ENCODE measurements at places on chromosomes 3 and 15.

- DNase-seq: no peak
These were observed 49.7 kb upstream of the MYZAP start for GRCh38 chr15:57541805-57542504.

- no peak for DNase-seq
These were observed 987.4 kb downstream of the TUSC7 start for GRCh38 chr3:117696851-117697407.

DNA sequence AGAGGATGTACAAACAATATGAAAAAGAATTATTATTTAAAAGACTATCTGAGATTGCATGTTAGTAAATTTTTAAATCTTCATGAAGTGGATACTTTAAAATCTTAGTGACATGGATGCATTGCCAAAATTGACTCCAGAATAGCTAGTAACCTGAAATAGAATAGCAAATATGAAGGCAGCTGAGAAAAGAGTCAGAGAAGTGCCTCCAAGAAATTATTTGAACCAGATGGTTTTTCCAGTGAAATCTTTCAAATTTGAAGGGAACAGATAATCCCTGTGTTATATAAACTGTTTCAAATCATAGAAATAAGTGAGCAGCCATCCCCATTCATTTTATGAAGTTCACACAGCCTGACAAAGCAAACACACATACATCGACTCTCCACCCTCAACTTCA is 29.6 kb downstream of the FSIP1 start:
- DNase-seq: no peak

DNA sequence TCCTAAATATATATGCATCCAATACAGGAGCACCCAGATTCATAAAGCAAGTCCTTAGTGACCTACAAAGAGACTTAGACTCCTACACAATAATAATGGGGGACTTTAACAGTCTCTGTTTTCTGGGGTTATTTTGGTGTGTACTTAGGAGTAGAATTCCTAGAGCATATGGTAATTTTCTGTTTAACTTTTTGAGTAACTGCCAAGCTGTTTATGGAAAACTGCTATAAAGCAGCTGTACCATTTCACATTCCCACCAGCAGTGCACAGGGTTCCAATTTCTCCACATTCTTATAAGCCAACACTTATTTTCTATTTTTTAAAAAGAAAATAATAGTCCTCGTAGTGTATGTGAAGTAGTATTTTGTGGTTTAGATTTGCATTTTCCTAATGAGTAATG is 68.9 kb downstream of the DOCK3 start:
- no peak for DNase-seq

DNA sequence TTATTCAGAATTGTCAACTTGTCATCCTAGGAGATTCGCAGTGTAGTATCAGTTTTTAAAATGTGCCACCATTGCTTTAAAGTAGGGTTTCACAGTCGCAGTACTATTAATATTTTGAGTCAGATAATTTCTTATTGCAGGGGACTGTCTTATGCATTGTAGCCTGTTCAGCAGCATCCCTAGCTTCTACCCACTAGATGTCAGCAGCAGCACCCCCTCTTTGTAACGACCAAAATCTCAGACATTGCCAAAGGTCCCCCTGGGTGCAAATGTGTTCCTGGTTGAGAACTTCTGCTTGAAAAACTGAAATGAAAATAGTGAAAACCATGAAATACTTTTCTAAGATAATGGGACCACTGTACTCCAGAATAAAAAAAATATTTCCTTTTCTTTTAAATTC is 474.8 kb downstream of the CNTN3 start:
- DNase-seq: no peak

GRCh38 chr3:152768478-152768877 is 66.5 kb upstream of the P2RY1 start:
- no peak for DNase-seq

- DNase-seq: no peak
These were observed 34.4 kb downstream of the BOC start for GRCh38 chr3:113245761-113246161.

GRCh38 chr3:76310667-76311066 is 525.3 kb upstream of the ZNF717 start:
- DNase-seq: no peak

DNA sequence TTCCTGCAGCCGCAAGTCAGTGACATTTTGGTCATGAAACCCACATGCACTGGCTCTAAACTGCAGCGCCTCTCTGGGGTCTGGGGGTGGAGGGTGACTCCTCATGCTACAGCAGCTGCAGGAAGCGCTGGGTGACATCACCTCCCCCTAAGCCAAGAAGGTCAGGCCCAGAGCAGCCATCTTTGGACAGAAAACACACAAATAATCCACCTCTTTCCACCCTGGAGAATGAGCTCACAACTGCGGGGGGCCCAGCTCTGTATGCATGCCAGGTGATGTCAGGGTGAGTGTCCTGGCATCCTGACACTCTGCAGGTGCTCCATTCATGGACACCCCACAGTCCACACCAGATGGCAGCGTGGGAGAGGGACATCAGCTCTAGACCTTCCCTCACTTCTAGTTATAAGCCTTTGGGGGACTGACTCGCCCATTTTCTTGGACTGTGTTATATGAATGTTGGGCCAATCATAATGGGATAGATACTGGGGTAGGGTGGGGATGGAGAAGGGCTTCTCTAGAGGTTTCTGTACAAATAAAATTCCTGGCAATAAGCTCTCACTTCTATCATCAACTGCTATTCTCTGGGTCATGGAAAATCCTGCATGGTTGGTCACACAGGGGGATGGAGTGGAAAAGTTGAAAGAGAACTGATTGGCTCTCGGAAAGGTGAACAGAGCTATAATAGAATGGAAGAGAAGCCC is 70.7 kb upstream of the THBS1 start:
- no peak for DNase-seq

- DNase-seq: no peak
These were observed 5.2 kb upstream of the EBLN2 start for GRCh38 chr3:73056014-73056844.

GRCh38 chr3:129226374-129226773 is 23.0 kb upstream of the COPG1 start:
- DNase-seq: no peak

- peak; percentile 88 for DNase-seq
These were observed at the start of gene SOX2 for GRCh38 chr3:181711325-181712135. SOX2 (plus strand) TSS chr3:181711925; CDS start chr3:181712361, 436 bp downstream.

DNA sequence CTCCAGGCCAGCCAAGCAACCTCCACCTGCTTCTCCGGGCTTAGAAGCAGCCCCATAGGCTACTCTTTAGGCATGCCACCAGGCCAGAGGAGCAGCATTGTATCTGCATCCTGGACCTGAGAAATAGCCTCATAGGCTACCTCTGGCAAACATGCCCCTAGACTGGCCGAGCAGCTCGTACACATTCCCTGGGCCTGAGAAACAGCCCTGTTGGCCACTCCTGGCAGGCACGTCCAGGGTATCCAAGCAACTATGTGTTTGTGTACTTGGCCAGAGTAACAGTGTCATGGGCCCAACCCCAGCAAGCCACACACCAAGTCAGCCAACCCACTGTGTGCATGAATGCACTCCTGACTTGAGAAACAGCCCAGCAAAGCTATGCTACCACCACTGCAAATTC is 498.7 kb upstream of the CDIN1 start:
- no peak for DNase-seq

- DNase-seq: no peak
These were observed 147.0 kb downstream of the APBA2 start for GRCh38 chr15:29032751-29033150.

- no peak for DNase-seq
These were observed 17.6 kb upstream of the CCDC174 start for GRCh38 chr3:14633819-14634424.

DNA sequence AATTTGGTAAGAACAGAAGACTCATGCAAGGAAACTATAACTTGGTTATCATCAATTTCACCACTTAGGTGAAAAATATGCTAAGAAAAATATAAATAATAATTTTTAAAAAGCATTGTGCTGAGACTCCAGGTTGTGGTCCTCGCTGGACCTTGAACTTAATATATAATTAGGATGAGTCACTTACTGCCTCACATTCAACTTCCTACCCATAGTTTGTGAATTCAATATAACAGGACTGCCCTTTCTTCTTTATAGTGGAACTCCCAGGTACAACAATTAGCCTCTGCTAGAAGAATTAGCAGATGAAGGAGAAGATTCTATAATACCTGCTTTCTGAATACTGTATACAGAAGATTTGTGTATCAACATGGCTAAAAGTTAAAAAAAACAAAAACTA is 149.1 kb upstream of the SPRED1 start:
- DNase-seq: no peak

DNA sequence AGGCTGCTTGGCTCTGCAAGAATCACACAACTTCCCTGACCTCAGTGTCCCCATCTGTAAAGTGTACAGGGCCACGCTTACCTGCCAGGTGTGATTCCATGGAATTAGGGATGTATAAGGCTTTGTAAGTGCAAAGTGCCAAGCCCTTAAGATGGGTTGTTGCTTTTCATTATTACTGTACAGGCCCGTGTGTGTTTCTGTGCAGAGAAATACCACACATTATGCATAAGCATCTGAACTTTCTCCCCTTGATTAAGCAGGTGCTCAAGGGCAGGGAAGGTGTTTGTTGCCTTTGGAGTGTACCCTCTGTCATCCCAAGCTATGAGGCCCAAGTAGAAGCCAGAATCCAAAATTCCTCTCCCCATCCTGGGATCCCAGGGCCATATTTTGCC is 13.6 kb upstream of the HRH1 start:
- DNase-seq: no peak

GRCh38 chr15:90358124-90359033 is 6.3 kb downstream of the ZNF774 start:
- DNase-seq: no peak

Measured in nucleus accumbens (tissue), 56 donors.